ENCODE measurements at places on chromosomes 2 and 18. TPM values are rescaled to one million over a fixed set of nuclear protein-coding genes. Genes with fewer than 3 reads are reported as not detected.

Gene SERPINB3
- total RNA-seq, result not detected

- peaks cover 3% of the 10 kb centered on the region for H3K27me3 ChIP-seq
- H3K27ac ChIP-seq, result no peak overlapping the region
- no peaks in the 10 kb centered on the region for H3K36me3 ChIP-seq
- H3K4me3 ChIP-seq, result no peak overlapping the region
- DNase-seq, result no peak
Observed at GRCh38 chr2:84939426-84940087, 31.4 kb upstream of the KCMF1 start.

Gene HOXD12
- not detected for total RNA-seq

GRCh38 chr2:102081606-102082005 is 60.9 kb upstream of the IL1R1 start:
- H3K27me3 ChIP-seq, result no peaks in the 10 kb centered on the region
- no peak overlapping the region for H3K4me3 ChIP-seq
- no peak overlapping the region for H3K27ac ChIP-seq
- DNase-seq, result no peak
- H3K4me1 ChIP-seq, result peaks cover 8% of the 10 kb centered on the region
- H3K36me3 ChIP-seq, result no peaks in the 10 kb centered on the region

DNA sequence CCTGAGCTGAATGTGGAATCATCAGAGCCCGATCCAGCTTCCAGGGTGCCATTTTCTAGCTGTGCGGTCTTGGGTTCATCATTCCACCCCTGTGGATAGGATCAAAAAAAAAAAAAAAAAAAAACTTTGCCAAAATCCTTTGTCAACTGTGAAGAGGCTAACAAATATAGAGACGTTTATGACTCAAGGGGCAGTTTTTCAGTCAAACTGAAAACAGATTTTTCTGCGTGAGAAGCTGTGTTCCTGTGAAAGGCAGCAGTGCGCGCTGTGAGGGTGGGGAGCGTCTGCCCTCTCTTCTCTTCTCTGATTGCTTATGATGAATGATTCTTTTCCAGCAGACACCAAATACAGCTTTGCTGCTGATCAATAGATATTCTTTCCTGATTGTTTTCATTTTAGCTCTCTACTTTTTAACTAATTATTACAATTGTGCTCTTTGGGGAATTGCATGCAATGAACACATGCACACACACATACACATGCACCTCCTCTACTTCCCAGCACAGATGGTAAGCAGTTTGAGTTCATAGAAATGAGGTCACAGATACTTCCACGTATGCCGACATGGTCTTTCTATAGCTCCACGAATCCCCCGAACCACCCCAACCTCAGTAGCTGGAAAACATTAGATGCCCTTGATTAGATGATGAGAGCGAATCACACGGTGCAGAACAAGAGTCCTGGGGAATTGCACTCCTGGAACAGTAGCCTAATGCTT is 175.4 kb downstream of the NRP2 start:
- no peaks in the 10 kb centered on the region for H3K36me3 ChIP-seq
- H3K27me3 ChIP-seq, result no peaks in the 10 kb centered on the region
- DNase-seq, result no peak
- H3K27ac ChIP-seq, result no peak overlapping the region
- H3K4me1 ChIP-seq, result peaks cover 13% of the 10 kb centered on the region

DNA sequence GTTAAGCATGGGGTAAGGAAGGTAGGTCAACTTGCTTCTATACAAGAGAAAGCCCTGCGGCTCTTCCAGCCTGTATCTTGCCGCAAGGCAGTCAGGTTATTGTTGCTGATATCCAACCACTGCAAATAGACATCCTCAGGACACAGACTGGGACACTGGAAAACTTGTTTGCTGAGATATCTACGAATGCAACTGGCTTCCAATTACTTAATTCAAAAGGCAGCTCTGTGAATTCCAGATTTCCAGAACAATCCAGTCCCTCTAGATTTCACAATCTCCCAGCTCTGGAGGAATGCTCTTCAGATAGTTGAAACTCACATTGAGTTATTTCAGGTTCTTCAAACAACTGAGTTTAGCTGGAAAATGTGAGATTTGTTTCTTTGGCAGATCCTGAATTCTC is 34.6 kb upstream of the SP9 start:
- DNase-seq, result no peak
- no peaks in the 10 kb centered on the region for H3K27me3 ChIP-seq
- no peaks in the 10 kb centered on the region for H3K36me3 ChIP-seq
- H3K27ac ChIP-seq, result no peak overlapping the region

DNA sequence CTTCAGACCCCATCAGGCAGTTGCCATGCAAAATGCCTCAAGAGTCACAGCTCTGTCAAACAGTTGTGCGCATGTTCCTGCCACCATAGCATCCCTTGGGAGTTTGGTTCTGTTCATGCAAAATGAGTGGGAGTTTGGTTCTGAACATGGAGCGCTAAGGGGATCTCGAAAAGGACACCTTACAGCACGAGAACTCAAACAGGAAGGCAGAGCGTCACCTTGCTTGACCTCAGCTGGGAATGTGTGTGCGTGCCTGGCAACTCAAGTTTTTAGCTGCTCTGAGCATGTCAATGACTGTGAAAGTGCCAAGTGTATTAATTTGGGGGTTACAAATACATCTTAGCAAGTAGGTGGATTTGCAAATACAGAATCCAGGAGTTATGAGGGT is 16.6 kb downstream of the MALL start:
- DNase-seq, result no peak
- H3K4me1 ChIP-seq, result peaks cover 39% of the 10 kb centered on the region
- no peaks in the 10 kb centered on the region for H3K36me3 ChIP-seq
- no peak overlapping the region for H3K27ac ChIP-seq

Gene PDCD1
- total RNA-seq, result not detected

GRCh38 chr18:49473721-49474120 is 13.3 kb upstream of the DYM start:
- H3K36me3 ChIP-seq, result no peaks in the 10 kb centered on the region
- peaks cover 7% of the 10 kb centered on the region for H3K4me1 ChIP-seq
- no peak overlapping the region for H3K27ac ChIP-seq
- peaks cover 1% of the 10 kb centered on the region for H3K27me3 ChIP-seq

GRCh38 chr2:10546975-10547391 is 98.9 kb upstream of the ODC1 start:
- H3K4me3 ChIP-seq, result no peak overlapping the region
- peaks cover 25% of the 10 kb centered on the region for H3K4me1 ChIP-seq
- H3K27me3 ChIP-seq, result peaks cover 15% of the 10 kb centered on the region
- DNase-seq, result no peak
- no peak overlapping the region for H3K27ac ChIP-seq
- no peaks in the 10 kb centered on the region for H3K36me3 ChIP-seq

GRCh38 chr2:118881490-118882129 is 34.2 kb upstream of the EN1 start:
- peak; percentile 83 for DNase-seq
- H3K4me1 ChIP-seq, result no peaks in the 10 kb centered on the region
- peaks cover 1% of the 10 kb centered on the region for H3K27me3 ChIP-seq
- no peak overlapping the region for H3K4me3 ChIP-seq
- no peak overlapping the region for H3K27ac ChIP-seq
- no peaks in the 10 kb centered on the region for H3K36me3 ChIP-seq

Gene CD8B2
- 0.05 TPM for total RNA-seq

GRCh38 chr2:216163518-216163917 is 54.4 kb downstream of the XRCC5 start:
- H3K4me3 ChIP-seq, result no peak overlapping the region
- no peak overlapping the region for H3K27ac ChIP-seq
- no peak for DNase-seq
- no peaks in the 10 kb centered on the region for H3K4me1 ChIP-seq

- peaks cover 58% of the 10 kb centered on the region for H3K4me1 ChIP-seq
- H3K27me3 ChIP-seq, result peaks cover 17% of the 10 kb centered on the region
- DNase-seq, result no peak
- H3K36me3 ChIP-seq, result peaks cover 14% of the 10 kb centered on the region
Observed at GRCh38 chr2:39517622-39518021, 80.5 kb upstream of the MAP4K3 start.

DNA sequence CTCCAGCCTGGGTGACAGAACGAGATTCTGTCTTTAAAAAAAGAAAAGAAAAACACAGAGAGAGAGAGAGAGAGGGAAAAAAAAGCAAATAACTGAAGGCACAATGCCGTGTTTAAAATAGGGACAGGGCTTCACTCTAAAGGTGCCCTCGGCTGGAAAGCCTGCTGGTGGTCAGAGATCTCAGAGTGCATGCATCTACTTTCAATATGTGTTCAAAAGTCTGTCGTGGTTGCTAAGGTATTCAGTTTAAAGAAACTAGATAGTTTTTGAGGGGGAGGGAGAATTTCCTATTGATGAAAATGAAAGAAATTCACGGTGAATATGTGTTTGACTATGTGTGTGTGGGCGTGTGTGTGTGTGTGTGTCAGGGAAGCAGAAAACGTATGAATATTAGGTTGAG is 11.0 kb upstream of the CBLN2 start:
- no peak for DNase-seq
- H3K36me3 ChIP-seq, result peaks cover 4% of the 10 kb centered on the region
- no peak overlapping the region for H3K4me3 ChIP-seq

Gene EVX2
- total RNA-seq, result not detected

DNA sequence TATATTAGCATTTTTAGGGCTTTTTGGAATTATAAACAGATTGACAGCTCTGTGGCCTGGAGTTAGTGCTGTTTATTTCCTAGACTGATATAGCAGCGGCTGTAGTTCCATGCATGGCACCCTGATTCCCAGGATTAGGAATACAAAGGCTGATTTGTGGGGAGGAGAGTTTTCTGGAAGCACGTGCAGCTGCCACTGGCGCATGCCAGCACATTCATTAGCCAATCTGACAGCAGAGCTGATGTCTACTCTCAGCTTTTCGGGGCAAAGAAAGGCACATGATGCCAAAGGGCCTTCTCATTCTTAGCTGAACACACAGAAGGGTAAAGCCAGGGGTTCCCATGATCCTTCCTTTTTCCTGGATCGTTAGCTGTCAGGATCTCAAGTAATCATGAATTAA is 45.7 kb upstream of the RAPH1 start:
- H3K4me1 ChIP-seq, result no peaks in the 10 kb centered on the region
- no peak for DNase-seq
- H3K27me3 ChIP-seq, result no peaks in the 10 kb centered on the region
- H3K27ac ChIP-seq, result no peak overlapping the region
- H3K36me3 ChIP-seq, result no peaks in the 10 kb centered on the region
- no peak overlapping the region for H3K4me3 ChIP-seq
